ENCODE measurements at places on chromosomes 2 and 18.
A peak's percentile ranks its signal among the peaks of the same experiment; 100 is the strongest.

- DNase-seq, result no peak
Measured at GRCh38 chr2:238260883-238261282, 21.0 kb upstream of the HES6 start.

- DNase-seq, result no peak
Measured at GRCh38 chr2:8877894-8878293, 40.5 kb upstream of the KIDINS220 start.

DNA sequence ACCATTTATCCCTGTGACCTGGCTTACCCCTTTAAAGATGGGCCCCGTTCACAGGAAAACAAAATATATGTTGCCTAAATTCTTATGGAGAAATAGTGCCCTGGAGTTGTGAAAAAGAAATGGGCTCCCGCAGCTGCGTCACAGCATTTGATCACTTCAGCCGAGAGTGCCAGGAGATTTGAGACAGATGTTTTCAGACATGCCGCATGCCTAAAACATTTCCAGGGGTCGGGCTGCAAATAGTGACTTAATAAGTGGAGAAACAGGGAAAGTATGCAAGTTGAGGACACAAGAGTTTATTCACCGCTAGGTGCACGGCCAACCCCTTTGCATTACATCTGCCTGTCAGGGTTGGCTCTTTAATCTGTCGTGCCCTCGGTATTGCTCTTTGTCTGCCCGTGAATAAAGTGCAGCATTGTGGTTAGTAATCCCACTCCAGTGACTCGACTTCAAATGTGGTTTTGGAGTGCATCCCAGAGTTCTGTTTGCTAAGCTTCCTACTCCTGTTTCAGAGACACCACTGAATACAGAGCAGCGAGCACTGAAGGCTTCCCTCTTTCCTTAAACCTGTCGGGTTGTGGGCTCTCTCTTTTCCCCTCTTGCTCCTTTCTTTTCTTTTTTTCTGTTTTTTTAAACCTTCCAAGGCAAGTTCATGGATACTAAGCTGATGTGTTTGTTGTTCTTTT, 187.5 kb downstream of the LTBP1 start:
- peak; percentile 84 for DNase-seq

- no peak for DNase-seq
Measured at GRCh38 chr2:196086517-196087368, 18.1 kb upstream of the DNAH7 start.

DNA sequence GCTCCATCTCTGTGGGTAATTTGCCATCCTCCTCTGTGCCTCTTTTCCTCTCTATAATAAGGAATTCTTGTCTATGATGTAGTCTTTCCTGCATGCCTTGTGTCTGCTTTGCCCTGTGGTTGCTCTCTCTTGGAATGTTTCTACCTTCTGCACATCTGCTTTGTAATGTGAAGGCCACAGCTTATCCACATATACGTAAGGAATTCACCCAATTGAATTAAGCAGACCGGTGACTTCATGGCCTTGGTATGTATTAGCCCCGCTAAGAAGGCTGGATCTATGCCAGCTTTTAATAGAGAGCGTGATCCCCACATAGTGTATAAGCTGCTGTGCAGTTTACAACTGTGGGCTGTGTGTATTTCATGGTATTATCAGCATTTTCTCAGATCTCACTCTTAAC, 274.7 kb downstream of the RNF144A start:
- DNase-seq, result no peak

DNA sequence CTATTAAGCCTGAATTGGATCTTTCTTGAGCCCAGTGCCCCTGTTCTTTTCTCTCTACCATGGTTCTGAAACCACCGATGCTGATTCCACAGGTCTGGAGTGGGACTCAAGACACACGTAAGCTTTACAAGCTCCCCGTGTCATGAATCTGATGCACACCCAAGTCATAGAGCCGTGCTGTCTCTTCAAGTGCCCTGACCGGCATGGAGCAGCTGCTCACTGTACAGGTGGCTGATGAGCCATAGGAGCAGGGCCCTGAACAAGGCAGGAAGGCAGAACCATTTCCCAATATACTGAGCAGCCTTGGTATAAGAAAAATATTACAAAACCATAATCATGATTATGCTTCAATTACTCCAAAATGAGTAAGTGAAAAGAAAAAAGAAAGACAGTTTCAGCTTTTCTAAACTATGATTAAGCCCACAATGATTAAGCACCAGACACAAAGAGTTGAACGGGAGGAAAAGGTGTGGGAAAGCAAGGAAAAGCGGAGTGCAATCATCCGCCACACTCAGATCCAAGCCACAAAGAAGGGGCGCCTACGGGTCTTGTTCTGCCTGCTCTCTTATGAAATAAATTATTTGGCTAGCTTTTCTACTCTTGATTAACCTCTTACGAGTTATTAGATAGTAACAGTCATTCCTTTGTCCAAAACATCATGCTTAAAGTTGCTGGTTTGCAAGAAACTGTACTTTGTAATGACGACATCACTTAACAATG, 41.7 kb downstream of the NOL10 start:
- no peak for DNase-seq

GRCh38 chr18:74498712-74499627, 2.8 kb downstream of the CNDP2 start:
- peak; percentile 43 for DNase-seq

- no peak for DNase-seq
Measured at GRCh38 chr2:21361384-21361783, 237.6 kb downstream of the TDRD15 start.

GRCh38 chr2:73772819-73773218, 7.1 kb downstream of the DUSP11 start:
- DNase-seq, result no peak

- DNase-seq, result no peak
Measured at GRCh38 chr2:105634198-105634597, 110.5 kb upstream of the NCK2 start.

- no peak for DNase-seq
Measured at GRCh38 chr2:238425505-238425978, 1.2 kb upstream of the ASB1 start.

Measured in NCI-H2029 treated with DMSO at 0.1 percent for 48 hours (cell line).